ENCODE measurements at places on chromosomes 6 and 20.
A peak's percentile ranks its signal among the peaks of the same experiment; 100 is the strongest.

DNA sequence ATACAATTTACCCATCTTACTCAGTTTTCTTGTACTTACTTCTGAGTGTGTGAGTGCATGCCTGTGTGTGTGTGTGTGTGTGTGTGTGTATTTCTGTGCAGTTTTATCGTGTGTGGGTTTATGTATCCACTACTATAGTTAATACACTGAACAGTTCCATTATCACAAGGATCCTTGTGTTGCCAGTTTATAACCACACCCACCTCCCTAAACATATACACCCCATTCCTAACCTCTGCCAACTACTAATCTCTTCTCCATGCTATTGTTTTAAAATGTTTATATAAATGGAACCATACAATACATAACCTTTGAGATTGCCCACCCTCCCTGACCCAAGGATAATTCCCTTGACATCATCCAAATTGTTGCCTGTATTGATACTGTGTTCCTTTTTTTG is 18.7 kb downstream of the POFUT1 start:
- no peak for DNase-seq

GRCh38 chr6:82415820-82416219 is 52.2 kb downstream of the TPBG start:
- no peak for DNase-seq

DNA sequence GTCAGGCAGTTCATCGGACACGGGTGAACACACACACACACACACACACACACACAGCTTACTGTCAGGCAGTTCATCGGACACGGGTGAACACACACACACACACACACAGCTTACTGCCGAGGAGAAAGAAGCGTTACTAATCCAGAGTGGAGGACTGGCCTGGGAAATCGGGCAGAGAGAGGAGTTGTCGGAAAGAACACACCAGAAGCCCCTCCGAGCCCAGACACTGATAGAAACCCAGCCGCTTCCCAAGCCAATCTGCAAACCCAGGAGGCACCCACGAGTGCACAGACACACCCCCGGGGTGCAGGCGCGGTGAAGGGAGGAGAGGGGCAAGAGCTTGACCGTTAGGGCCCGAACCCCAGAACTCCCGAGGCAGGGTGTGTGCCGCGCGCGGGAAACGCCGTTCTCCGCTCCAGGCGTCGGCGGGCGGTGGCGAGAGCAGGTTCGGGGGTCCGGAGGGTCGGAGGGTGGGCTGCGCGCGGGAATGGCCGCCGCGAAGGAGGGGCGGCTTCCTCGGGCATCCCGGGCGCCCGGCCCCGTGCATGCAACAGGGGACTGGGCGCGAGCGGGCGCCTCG is 636 bp downstream of the ELOVL2 start:
- no peak for DNase-seq

- DNase-seq = no peak
These were observed 2.2 kb downstream of the BICRAL start for GRCh38 chr6:42783876-42784642.

GRCh38 chr6:145685932-145686331 is 49.4 kb downstream of the EPM2A start:
- no peak for DNase-seq

GRCh38 chr20:50787181-50787580 is 7.7 kb upstream of the BCAS4 start:
- DNase-seq = no peak

DNA sequence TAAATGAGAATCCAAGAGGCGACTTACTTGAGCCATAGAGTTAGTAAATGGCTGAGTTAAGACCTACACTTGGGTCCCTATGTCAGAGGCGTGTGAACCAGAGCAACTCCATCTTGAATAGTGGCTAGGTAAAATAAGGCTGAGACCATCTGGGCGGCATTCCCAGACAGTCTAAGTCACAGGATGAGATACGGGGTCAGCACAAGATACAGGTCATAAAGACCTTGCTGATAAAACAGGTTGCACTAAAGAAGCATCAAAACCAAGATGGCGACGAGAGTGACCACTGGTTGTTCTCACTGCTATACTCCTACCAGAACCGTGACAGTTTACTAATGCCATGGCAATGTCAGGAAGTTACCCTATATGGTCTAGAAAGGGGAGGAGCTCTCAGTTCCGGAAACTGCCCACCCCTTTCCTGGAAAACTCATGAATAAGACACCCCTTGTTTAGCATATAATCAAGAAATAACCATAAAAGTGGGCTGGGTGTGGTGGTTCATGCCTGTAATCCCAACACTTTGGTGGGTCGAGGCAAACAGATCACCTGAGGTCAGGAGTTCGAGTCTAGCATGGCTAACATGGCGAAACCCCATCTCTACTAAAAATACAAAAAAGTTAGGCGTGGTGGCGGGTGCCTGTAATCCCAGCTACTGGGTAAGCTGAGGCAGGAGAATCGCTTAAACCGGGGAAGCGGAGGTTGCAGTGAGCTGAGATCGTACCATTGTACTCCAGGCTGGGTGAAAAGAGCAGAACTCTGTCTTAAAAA is 43.9 kb upstream of the EEF1A1 start:
- no peak for DNase-seq

DNA sequence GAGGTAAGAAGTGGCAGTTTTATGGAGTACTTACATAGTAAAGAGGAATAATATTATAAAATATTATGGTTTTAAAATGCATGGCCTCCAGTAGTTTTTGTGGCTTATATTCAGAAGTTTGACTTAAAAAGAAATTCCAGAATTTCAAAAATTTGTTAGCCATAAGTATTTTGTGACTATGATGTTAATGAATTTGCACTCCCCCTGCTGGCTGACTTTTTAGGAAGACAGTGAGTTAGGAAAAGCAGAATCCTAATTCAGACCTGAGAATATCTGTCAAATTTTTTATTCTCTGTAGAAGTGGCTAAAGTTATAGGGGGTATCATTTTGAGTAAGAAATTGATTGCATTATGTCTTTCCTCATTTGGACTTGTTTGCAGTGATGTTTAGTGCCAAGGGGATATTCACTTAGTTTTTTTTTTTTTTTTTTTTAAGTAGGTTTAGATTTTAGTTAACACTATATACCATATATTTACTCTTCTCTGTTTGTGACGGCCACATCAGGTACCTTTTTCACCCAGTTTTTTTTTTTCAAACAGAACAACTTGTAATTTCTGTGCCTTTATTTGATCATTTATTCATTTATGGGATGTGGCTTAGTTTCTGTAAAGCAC is 40.8 kb downstream of the ZFAND3 start:
- no peak for DNase-seq

DNA sequence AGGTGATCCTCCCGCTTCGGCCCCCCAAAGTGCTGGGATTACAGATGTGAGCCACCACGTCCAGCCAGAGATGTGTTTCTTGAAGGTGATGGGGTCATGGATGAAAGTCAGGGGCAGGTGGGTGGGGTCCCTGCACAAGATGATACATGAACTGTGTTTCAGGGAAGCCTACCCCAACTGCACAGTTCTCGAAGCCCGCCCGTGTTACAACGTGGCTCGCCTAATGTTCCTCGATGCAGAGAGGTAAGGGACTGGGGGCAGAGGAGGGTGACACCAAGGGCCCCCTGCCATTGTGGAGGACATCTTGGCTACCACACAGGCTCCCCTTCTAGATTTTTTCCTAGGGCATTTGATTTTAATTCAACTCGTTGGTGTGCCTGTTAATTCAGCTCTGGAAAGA is 11.9 kb upstream of the CAPN11 start:
- no peak for DNase-seq

DNA sequence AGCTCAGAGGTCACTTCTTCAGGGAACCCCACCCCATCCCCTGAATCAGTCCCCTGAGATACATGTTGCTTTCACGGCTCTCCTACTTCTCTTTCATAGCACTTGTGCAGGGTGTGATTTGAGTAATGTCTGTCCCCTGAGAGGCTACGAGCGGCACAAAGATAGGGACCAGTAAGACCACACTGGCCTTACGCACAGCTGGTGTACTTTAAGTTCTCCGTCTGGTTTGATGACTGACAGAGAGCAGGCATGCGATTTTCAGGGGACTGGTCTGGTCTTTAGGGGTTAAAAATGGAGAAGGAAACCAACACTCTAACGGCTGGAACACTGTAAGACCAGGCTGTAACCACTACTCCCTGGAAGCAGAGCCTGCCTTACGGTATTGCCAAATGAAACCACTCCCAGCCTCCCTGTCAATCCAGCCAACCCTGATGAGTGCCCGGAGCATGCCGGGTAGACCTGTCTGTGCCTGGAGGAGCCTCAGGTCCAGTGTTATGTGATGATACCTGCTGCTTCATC is 47.1 kb downstream of the ELMO2 start:
- no peak for DNase-seq

- DNase-seq = peak; percentile 26
These were observed 320.8 kb downstream of the SOX4 start for GRCh38 chr6:21914121-21914973.

DNA sequence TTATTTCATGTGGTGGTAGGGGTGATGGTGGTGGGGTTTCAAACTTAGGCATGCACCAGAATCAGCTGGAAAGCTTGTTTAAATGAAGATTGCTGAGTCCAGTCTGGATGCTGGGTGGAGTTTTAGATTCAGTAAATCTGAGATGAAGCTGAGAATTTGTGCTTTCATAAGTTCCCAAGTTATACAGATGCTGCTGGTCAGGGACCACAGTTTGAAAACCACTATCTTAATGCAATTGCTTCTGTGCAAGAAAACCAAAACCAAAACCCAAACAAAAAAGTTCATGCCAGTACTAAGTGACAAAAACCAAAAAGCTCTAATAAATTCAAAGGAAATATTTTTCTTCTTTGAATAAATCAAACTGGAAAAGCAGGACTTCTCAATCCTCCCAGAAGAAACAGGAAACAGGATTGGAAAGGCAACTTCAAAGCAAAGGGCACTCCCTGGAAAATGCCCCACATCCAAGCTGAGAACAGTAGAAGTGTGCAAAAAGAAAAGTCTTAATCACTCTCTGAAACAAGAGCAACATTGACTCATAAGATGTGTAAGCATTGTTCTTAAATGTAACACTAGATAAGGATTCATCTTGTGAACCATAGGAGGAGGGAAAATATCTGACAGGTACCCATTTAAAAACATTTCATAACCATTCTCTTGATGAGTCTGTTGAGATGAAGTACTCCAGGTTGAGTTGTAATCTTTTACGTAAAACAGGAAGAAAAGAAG is 481.5 kb upstream of the HSF2 start:
- DNase-seq = no peak

- no peak for DNase-seq
These were observed 40.7 kb downstream of the SLC22A3 start for GRCh38 chr6:160388922-160389321.

- DNase-seq = no peak
These were observed 226.0 kb downstream of the CDH4 start for GRCh38 chr20:61478094-61478493.

GRCh38 chr20:33391722-33392415 is 9.4 kb downstream of the CDK5RAP1 start:
- no peak for DNase-seq

- DNase-seq = no peak
These were observed 22.1 kb downstream of the NUDT3 start for GRCh38 chr6:34370361-34370760.

DNA sequence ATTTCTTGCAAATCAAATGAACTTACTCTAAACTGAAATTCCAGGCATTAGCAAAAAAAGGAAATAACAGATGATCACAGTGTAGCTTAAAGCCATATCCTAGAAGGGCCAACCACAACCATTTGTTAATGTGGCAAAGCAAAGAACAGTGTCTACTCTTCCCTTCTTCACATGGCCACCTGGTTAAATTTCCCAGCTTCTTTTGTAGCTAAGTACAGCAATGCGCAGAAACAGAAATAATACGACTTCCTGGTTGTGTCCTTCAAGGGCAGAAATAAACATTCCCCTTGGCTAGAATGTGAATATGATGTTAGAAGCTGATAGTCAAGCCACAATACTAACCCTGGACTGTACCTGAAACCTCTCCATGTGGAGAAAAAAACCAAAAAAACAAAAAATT is 9.6 kb downstream of the SNX3 start:
- DNase-seq = no peak

DNA sequence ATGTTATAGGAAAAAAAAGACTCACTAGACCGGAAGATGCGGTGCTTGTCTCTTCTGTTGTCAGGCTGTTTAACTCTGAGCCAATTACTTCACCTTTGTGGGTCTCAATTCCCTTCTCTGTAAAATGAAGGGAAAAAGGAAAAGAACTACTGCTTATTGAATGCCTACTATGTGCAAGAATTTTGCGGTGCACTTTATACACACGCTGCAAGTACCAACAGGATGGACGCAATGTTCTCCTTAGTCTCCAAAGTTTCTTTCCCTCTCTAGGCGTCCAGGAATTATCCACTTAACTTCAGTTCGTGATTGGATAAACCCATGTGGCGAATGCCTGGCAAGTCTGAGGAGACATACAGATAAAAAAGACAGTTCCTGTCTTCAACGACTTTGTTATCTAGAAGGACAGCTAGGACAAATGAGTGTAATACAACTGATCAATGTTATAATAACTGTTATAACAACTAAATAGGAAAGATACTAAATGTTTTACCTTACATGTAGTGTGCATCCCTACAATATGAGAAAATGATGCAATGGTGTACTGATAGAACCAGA is 69.0 kb upstream of the JARID2 start:
- DNase-seq = no peak

DNA sequence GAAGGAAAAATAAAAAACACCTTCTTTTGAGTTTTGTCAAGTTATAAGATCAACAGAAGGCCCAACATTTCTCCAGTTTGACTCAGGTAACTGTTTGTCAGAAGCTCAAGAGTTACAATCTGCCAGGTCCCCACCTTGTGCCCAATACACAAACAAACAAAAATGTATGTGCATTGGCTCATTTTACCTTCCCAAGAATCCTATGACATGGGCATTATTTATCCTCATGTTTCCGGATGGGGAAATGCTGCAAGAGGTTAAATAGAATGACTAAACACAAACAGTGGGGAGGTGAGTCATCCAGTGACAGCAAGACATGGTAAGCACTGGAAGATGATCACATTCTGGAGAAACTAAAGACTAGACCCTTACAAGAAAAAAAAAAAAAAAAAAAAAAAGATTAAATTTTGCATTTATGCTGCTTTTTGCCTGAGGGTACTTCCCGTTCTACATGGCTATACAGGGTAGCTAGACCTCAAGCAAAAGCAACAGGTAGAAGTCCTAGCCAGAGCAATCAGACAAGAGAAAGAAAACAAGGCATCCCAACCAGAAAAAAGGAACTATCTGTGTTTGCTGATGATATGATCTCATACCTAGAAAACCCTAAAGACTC is 23.6 kb upstream of the ANKRD60 start:
- DNase-seq = no peak

DNA sequence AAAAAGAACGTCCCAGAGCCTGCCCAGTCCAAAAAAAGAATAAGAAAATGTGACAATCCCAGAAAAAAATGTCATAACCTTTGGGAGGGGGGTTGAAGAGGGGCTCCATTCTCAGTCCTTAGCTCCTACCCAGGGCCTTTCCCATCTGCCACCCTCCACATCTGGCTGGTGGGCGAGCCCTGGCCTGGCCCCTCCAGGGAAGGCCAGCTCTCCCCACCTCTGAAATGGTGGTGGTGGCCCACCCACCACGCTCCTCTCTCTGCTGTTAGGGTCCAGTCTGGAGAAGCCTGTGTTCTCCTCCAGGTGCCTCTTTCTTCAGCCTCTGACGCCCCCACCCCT is 415 bp downstream of the RGS19 start:
- DNase-seq = no peak

- DNase-seq = no peak
These were observed 6.9 kb upstream of the KIF16B start for GRCh38 chr20:16580147-16580546.

GRCh38 chr20:47951521-47951971 is 166.3 kb upstream of the SULF2 start:
- DNase-seq = no peak

- no peak for DNase-seq
These were observed 65.3 kb upstream of the JAG1 start for GRCh38 chr20:10739134-10739533.

Data from activated T-cell treated with anti-CD3 and anti-CD28 coated beads for 48 hours (primary cell).